ENCODE measurements at places on chromosomes 7 and 10.

- peak; percentile 8 for DNase-seq
Observed at GRCh38 chr10:29392376-29393021, 103.6 kb downstream of the LYZL1 start.

DNA sequence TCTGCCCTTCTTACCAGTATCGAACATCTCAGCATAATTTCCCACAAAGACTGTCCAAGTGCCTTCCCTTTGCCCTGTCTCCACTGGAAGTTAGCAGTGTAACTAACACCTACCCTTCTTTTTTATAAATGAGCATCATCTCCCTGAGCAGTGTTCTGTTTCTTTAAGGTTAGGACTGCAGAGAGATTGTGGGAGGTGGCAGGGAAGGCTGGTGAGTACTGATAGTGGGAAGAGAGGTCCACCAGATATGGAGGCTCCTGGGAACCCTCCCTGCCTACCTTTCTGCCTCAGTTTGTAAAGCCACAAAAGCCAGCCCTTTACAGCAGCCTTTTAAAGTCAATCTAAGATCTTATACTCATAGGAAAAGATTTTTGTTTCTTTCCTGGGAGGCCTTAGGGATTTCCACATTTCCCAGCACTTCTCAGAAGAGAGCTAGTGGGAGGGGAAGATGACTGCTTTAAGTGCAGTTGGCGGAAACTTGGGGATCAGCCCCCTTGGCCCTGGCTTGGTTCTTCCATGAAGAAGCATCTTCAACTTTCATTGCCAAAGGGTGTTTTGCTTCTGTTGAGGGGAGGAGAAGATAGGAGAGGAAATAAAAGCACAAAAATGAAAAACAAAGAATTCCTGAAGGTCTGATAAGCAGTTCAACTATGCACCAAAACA, 36.6 kb upstream of the CALD1 start:
- no peak for DNase-seq

GRCh38 chr10:100969187-100970075, at the start of gene SEMA4G:
Gene SEMA4G (plus strand): TSS chr10:100969504. CDS start chr10:100972913, 3,409 bp downstream.
- DNase-seq: no peak

DNA sequence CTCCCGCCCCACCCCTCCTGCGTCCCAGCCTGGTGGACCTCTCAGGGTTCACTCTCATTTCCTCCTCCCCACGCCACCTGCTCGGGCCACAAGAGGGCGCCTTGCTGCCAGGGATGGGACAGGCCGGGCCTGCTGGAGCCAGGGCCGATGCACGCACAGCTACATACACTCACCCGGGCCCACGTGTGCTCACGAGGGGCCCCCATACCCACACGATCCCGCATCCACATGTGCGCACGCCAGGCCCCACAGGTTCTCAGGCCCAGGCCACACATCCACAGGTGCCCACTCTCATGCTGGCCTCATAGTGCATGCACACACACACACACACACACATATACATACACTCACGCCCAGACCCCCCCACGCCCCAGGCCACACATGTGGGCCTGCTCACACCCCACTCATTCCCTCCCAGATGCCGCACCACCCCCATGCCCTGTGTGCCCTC, 68.6 kb downstream of the LHPP start:
- DNase-seq: peak; percentile 80

DNA sequence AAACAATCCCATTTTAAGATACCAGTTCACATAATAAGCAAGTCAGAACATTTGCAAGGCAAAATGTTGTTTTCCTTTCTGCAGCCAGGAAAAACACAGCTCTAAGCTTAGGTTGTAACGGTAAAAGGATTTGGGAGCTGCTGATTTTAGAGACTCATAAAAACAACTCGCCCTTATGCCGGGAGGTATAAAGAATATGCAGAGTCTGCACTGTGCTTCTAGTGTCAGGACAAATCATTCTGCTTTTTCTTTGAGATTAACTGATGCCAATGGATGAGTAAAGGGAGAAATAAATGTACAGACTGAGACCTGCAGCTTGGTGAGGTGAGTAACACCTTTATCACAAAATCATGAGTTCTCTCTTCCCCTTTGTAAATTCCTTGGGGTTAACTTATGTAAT, 2.0 kb upstream of the SFR1 start:
- no peak for DNase-seq

DNA sequence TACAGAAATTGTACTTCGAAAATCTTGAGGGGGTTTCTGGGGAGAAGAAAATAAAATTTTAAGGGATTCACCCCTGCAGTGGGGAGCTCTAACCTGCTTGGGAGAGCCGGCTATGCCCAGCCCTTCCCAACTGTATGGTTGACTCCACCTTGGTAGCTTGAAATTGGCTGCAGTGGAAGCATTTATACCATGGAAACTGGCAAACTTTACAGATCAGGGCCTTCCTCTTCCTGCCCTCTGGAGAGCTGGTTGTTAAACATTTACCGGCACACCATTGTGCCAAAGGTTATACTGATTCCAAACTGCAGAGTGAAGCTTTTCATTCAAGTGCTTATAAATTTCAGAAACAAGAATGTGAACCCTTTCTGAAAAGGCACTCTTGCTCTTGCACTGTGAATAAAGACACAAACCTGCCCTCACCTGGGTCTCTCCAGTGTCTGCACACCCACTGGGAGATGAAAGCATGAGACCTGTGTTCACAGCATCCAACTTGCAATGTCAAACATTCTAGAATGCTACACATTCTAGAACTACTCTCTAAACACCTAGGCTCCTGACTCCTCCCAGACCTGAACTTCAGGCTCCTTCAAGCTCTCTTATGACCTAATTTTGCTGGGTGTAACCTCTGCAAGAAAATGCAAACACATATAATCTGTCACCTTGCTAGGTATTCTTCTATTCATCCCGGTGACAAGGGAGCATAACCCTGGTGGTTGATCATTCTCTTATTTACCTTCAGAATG, 44.7 kb downstream of the ABLIM1 start:
- no peak for DNase-seq

DNA sequence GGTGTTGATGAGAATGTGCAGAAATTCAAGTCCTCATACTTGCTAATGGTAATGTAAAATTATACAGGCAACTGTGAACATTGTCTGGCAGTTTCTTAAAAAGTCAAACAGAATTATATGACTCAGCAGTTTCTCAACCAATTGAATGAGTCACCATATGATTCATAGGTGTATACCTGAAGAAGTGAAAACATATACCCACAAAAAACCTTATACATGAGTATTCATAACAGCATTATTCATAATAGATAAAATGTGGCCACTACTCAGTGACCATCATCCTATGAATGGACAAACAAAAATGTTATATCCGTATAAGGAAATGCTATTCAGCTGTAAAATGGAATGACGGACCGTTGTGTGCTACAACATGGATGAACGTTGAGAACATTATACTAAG, 253.5 kb downstream of the MALRD1 start:
- no peak for DNase-seq

GRCh38 chr7:30005464-30005863, 15.9 kb upstream of the SCRN1 start:
- no peak for DNase-seq

GRCh38 chr10:1373287-1373686, 317.1 kb downstream of the WDR37 start:
- no peak for DNase-seq

DNA sequence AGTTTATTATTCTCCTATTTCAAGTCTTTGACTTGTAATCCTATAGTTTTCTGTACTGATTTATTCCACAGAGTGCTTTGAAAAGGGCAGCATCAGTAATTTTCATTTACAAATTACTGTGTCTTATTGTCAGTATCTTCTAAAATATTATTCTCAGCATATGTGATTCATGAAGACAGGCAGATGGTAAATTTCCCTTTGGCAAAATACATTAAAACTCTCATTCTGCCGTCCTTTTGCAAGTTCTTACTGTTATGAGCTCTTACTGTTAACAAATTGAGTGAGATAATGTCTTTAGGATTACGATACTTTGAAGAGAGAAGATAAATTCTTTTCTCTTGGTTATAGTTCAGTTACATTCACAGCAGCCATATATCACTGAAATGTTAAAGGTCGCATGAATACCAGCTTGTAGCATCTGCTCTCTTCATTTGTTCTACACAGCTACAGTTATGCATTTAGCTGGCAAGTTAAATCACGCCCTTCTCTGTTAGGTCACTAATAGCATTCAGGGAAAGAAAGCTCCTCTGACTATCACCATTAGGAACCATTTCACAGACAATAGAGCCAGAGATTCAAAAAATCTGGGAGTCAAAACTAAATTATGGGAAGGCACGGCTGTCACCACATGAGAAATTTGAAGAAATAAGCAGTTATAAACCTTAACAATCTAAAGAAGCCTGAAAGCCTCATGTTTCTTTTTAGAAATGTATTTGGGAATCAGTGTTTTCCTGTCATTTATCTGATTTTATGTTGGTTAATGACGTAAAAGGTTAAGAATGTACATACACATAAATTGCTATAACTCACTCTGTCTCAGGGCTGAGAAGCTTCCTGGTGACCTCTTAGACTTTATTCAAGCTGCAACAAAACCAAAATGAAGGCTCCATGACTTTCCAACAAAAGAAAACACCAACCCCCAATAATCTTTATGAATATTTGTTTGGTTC, 109.6 kb upstream of the SP4 start:
- DNase-seq: no peak

DNA sequence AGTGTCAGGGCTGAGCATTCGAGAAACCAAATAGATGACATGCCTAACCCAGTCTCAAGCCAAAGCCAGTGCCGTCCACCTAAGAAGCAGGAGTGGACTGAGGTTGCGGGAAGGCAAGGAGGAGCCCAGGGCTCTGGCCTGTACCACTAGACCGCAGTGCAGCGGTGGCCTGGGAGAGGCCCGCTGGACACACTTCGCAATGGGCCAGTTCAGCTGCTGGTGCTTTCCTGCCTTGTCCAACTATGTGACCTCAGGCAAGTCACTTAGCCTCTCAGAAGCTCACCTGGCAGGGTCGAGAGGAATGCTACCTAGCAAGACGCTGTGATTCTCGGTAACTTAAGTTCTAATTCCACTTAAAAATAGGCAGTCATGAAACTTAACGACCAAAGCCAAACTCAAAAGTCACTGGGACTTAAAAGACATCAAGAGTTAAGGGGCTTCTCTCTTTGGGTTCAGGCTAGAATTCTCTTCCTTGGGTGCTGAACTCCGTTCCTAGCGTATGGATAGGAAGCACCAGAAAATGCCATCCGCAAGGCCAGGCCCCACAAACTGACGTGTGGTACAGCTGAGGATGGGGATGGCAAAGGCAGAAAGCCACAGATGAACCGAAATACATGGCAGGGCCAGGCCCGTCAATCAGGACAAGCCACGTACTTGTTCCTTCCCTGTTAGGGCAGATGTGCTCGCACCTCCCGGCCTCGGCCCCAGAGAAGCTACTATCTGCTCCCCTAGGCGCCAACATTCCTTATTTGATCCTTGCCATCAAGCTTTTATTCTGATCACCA, 34.2 kb downstream of the CTBP2 start:
- DNase-seq: no peak

DNA sequence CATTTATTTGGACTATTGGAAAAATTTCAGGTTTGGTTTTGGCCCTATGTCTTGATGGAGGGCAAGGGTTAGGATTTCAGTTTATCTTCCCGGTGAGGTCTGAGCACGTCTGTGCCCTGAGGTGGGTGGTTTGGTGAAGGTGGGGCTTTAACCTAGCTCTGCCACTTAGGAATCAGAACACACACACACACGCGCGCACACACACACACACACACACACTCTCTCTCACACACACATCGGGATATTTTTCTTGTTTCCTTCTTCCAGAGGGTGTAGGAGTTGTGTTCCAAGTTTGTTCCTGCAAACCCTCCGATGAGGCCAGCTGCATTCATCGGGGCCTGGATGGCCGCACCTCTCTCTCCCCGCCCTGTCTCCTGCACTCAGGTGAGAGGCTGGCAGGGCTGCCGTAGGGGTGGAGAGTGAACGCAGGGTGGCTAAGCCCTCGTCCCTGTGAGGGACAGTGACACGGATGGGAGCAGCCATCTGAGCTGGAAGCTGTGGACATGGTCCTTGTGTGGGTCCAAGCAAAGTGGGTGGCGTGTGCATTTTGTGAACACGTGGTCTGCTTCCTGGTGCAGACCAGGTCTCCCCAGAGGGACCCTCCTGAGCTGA, 34.2 kb downstream of the CHST12 start:
- DNase-seq: no peak

DNA sequence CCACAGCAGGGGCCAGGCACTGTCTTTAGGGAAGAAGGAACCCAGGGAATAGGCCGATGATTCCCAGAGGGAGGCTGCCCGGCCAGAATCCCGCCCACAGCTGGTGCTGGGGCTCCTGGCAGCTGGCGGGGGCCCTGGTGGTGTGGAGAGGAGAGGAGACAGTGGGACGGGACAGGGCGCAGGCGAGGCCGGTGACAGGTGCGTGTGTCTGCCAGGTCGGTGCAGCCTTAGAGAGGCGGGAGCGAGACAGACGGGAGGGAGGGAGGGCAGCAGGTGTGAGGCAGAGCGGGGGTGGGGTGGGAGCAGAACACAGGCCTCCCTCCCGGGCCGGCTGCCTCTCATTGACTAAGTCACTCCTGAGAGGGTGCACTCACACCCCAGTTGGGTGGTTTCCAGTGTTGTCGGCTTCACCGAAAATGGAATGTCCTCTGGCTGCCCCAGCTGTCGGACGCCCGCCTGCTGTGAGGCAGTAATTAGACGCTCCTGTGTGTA, 55.2 kb downstream of the ELFN1 start:
- DNase-seq: no peak

GRCh38 chr7:98981701-98982100, 103.4 kb downstream of the TRRAP start:
- no peak for DNase-seq

DNA sequence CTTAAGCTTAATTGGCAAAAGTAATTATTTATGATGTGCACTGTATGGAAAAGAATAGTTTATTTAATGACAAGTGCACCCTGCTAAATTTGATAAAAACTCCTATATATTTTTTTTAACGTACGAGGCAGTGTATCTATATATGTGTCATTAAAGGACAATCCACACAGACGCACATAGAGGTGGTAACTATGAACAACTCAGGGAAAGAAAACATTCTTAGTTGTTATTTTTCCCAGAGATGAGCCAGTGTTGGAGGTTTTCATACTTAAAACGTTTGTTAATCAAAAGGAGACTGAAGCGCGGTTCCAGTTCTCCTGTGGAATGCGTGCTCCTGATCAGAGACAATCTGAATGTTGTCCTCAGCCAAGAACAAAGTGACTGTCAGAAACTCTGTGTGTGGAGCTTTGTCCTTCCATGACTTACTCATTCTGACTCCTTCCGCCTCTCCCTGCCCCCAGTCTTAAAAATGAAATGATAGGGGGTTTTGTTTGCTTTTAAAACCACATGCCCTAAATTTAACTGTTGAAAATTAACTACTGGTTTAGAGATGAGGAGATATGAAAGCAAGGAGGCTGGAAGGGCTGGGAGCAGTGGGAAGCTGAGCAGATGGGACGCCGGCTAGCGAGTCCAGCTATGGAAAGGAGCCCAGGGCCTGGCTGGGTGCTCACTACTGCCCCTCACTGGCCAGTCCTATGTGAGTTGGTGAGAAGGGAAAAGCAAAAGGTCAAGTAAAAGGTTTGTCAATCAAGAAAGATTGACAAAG, 99.6 kb downstream of the SVIL start:
- DNase-seq: no peak
